ENCODE measurements at places on chromosomes 3 and 15. TPM values are rescaled to one million over a fixed set of nuclear protein-coding genes. Genes with fewer than 3 reads are reported as not detected.

Gene XCR1
- total RNA-seq = 1.7 TPM

Gene IFT57
- total RNA-seq = 40.3 TPM

Gene SNX22
- 13.2 TPM for total RNA-seq

DNA sequence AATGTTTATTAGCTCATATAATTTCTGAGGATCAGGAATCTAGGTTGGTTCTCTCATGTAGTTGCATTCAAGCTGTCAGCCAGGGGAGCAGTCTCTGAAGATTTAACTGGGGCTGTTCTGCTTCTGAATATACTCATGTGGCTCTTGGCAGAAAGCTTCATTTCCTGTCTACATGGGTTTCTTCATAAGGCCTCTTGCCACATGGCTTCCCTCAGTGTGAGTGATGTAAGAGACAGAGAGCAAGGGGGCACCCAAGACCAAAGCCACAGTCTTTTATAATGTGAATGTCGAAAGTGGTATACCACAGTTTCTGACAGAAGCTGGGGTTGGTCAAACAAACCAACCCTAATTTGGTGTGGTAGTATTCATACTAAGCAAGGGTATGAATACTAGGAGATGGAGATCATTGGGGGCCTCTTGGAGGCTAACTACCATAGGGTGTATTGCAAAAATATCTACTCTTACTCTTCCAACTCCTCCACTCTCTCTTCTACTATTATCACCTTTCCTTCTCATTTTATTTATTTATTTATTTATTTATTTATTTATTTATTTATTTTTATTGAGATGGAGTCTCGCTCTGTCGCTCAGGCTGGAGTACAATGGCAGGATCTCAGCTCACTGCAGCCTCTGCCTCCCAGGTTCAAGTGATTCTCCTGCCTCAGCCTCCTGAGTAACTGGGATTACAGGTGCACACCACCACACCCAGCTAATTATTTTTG, 123.8 kb downstream of the B3GALNT1 start:
- H3K4me1 ChIP-seq = peaks cover 50% of the 10 kb centered on the region
- no peaks in the 10 kb centered on the region for H3K27me3 ChIP-seq
- DNase-seq = no peak
- H3K27ac ChIP-seq = peak overlapping the region; percentile 82
- H3K36me3 ChIP-seq = no peaks in the 10 kb centered on the region

GRCh38 chr15:33027306-33028035, 167.0 kb downstream of the FMN1 start:
- H3K27ac ChIP-seq = no peak overlapping the region
- no peak overlapping the region for H3K4me3 ChIP-seq
- H3K36me3 ChIP-seq = no peaks in the 10 kb centered on the region
- peaks cover 3% of the 10 kb centered on the region for H3K4me1 ChIP-seq
- no peak for DNase-seq

DNA sequence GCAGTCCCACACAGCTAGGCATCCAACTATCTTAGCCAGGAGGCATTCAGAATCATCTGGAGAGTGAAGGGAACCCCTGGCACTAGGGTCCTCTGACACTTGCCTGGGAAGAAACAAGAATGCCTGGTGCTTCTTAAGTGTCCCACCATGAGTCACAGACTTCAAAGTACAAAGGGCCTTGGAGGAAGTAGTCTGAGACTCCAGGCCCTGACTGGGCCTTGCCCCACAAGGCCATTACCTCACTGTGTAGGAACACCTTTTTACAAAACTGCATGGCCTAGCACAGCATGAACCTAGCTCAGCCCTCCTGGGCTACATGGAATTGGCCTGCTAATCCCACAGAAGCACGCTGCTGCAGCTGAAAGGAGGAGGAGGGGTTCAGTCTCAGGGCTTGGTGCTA, 104.5 kb upstream of the SLCO2A1 start:
- no peaks in the 10 kb centered on the region for H3K27me3 ChIP-seq
- H3K4me3 ChIP-seq = no peak overlapping the region
- H3K4me1 ChIP-seq = no peaks in the 10 kb centered on the region
- peaks cover 1% of the 10 kb centered on the region for H3K36me3 ChIP-seq

- no peak overlapping the region for H3K27ac ChIP-seq
- no peak for DNase-seq
- no peak overlapping the region for H3K4me3 ChIP-seq
- no peaks in the 10 kb centered on the region for H3K36me3 ChIP-seq
Observed at GRCh38 chr15:96217983-96218382, 112.5 kb upstream of the NR2F2 start.

DNA sequence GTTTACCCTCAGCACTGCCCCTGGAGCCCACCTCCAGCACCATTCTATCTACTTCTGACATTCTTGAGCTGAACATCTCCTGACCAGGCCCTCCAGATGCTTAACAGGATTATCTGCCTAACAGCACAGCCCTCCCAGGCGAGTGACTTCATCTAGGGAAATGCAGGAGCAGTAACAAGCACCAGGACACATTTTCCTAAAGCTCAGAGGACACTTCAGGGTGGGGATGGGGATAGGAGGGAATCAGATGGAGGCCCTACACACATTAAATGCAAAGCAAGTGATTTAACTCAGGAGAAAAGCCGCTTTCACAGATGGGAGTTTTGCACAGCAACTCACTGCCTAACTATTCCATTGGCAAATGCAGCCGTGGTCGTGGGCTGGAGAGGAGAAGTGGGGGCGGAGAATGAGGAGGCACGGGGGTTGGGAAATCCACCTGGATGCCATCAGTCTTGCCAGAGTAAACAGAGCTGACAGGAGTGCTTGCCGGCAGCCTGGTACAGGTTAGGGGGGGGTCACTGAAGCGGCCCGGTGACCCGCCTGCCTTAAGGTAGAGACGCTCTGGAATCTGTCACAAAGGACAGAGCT, 21.3 kb upstream of the BNC1 start:
- DNase-seq = no peak
- H3K4me1 ChIP-seq = no peaks in the 10 kb centered on the region

GRCh38 chr3:110542552-110543150, 529.0 kb upstream of the NECTIN3 start:
- no peaks in the 10 kb centered on the region for H3K27me3 ChIP-seq
- no peak overlapping the region for H3K4me3 ChIP-seq
- H3K4me1 ChIP-seq = no peaks in the 10 kb centered on the region

- H3K4me1 ChIP-seq = no peaks in the 10 kb centered on the region
- no peaks in the 10 kb centered on the region for H3K27me3 ChIP-seq
- no peak for DNase-seq
Observed at GRCh38 chr15:39855400-39855799, 64.7 kb downstream of the GPR176 start.

DNA sequence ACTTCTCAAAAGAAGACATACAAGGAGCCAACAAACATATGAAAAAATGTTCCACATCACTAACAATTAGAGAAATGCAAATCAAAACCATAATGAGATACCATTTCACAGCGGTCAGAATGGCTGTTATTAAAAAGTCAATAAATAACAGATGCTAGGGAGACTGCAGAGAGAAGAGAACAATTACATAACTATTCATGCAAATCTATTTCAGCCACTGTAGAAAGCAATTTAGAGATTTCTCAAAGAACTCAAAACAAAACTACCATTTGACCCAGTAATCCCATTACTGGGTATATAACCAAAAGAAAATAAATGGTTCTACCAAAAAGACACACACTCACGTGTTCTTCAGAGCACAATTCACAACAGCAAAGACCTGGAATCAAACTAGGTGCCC, 116.3 kb downstream of the VPS13C start:
- H3K36me3 ChIP-seq = peaks cover 3% of the 10 kb centered on the region
- no peak overlapping the region for H3K27ac ChIP-seq
- no peaks in the 10 kb centered on the region for H3K4me1 ChIP-seq
- H3K4me3 ChIP-seq = no peak overlapping the region

- peak overlapping the region; percentile 58 for H3K27ac ChIP-seq
- no peak for DNase-seq
- H3K4me3 ChIP-seq = no peak overlapping the region
- H3K4me1 ChIP-seq = peaks cover 44% of the 10 kb centered on the region
- H3K27me3 ChIP-seq = no peaks in the 10 kb centered on the region
Observed at GRCh38 chr3:37955918-37956707, 34.5 kb upstream of the VILL start.

- no peak for DNase-seq
- no peaks in the 10 kb centered on the region for H3K4me1 ChIP-seq
- no peaks in the 10 kb centered on the region for H3K36me3 ChIP-seq
Observed at GRCh38 chr3:32945136-32945535, 6.3 kb upstream of the CCR4 start.

DNA sequence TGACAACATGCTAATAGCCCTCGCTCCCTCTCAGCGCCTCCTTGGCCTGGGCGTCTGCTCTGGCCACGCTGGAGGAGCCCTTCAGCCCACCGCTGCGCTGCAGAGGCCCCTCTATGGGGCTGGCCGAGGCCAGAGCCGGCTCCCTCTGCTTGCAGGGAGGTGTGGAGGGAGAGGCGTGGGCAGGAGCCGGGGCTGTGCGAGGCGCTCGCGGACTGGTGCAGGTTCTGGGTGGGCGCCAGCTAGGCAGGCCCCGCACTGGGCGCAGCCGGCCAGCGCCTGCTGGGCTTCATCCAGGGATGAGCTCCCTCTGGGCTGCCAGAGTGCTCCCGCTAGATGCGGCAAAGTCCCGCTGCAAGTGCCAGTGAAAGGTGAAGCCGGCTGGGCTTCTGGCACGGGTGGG, 21.0 kb upstream of the DNAJC13 start:
- DNase-seq = no peak
- H3K4me1 ChIP-seq = no peaks in the 10 kb centered on the region
- no peak overlapping the region for H3K4me3 ChIP-seq
- H3K36me3 ChIP-seq = no peaks in the 10 kb centered on the region

GRCh38 chr3:62638316-62638715, 236.9 kb downstream of the CADPS start:
- H3K4me1 ChIP-seq = no peaks in the 10 kb centered on the region
- no peak overlapping the region for H3K27ac ChIP-seq
- H3K4me3 ChIP-seq = no peak overlapping the region
- no peak for DNase-seq

DNA sequence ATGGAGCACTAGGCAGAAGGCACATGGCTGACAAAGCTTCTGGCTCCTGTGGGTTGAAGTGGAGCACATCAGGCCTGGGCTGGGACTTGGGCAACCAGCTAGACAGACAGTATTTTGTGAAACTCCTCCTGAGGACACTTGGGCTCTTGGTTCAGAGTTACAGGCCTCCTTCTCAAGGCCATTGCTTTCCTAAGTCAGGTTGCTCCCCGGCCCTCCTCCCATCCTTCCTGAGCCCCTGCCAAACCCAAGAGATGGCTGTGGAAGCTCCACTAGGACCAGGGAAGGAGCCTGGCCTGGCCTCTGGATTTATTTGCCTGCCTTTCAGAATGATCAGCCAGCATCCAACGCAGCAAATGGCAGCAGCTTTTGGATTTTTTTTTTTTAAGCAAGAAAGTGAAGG, 56.3 kb downstream of the MAGEF1 start:
- DNase-seq = no peak
- H3K4me3 ChIP-seq = no peak overlapping the region
- H3K27ac ChIP-seq = no peak overlapping the region
- no peaks in the 10 kb centered on the region for H3K36me3 ChIP-seq
- no peaks in the 10 kb centered on the region for H3K27me3 ChIP-seq

All from spleen (tissue), 13 donors.